ENCODE measurements at places on chromosomes 1 and 21.

DNA sequence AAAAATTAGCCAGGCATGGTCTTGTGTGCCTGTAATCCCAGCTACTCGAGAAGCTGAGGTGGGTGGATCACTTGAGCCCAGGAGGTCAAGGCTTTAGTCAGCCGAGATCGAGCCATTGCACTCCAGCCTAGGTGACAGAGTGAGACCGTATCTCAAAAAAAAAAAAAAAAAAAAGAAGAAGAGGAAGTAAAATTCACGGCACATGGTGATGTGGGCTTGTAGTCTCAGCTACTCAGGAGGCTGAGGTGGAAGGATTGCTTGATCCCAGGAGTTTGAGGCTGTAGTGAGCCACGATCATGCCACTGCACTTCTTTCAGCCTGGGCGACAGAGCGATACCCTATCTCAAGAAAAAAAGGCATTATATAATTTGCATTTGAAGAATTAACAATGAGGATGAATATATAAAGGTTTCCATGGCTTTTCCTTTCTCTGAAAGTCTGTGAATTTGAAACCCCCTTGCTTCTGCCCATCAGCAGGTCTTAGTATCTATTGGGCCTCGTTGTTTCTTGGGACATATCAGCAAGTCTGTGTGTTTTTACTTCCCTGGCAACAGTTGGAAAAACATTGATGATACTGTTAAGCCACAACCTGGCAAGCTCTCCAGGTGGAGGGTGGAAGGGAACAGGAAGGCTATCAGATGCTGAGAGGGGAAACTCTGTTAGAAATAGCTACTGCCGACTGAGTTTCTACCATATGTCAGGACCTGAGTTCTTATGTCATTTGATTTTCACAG is 4.6 kb upstream of the PLA2G2D start:
- DNase-seq, result no peak

DNA sequence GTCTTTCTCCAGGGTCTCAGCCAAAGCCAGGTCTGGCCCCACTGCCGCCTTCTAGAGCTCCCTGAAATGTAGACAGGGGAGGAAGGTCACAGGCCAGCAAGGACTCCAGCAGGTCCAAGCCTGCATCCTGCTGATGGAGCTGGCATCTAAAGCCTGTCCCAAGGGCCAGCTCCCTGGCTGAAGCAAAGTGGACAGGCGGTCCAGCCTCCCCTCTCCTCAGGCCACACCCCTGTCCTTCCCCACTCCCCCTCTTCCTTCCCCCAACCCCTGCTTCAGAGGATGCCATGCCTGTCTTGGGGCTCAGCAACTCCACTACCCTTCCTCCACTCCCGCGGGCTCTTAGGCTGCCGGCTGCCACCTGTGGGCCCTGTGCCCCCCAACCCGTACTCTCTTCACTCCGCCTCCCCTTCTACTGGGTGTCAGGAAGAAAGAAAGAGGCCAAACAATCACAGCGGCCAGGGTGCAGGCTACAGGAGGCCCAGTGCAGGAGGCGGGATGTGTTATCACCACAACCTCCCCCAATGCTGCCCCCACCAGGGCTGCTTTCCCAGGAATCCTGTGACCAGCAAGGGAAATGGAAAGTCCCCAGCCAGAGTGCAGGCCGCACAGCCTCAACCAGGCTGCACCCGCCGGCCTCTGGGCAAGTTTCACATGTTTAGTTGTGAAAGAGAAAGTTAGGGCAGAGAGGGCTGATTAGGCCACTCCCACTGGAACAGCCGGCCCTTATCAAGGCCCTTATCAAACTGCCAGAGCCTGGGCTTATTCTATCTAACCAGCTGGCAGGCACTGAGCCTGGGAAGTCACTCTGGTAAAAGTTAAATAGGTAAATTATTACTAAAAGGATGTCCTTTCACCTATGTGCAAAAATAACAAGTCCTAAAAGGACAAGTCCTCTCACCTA is 34.1 kb downstream of the ACOT7 start:
- DNase-seq, result peak; percentile 31

GRCh38 chr21:42250422-42251403 is 31.8 kb downstream of the ABCG1 start:
- no peak for DNase-seq

DNA sequence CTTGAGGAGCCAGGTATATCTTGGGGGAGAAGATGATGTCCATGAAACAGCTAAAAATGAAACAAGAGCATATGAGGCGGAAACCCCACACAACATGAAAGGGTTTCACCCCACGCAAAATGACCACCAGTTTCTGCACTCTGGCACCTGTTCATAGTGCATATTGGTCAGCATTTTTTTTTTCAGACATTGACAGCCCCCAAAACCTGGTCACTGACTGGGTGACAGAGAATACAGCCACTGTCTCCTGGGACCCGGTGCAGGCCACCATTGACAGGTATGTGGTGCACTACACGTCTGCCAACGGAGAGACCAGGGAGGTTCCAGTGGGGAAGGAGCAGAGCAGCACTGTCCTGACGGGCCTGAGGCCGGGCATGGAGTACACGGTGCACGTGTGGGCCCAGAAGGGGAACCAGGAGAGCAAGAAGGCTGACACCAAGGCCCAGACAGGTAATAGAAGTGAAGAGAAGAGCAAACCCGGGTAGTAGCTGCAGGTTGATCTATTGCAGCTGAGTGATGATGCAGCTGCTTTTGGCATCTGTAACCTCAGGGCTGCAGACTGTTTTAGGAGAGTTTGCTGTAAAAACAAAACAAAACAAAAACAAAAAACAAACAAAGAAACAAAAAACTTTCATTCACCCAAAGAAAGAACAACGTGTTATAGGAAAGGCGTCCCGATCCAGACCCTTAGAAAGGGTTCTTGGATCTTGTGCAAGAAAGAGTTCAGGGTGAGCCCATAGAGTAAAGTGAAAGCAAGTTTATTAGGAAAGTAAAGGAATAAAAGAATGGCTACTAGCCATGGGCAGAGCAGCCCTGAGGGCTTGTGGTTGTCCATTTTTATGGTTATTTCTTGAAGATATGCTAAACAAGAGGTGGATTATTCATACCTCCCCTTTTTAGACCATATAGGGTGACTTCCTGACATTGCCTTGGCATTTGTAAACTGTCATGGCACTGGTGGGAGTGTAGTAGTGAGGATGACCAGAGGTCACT is 51.0 kb downstream of the TNN start:
- no peak for DNase-seq

DNA sequence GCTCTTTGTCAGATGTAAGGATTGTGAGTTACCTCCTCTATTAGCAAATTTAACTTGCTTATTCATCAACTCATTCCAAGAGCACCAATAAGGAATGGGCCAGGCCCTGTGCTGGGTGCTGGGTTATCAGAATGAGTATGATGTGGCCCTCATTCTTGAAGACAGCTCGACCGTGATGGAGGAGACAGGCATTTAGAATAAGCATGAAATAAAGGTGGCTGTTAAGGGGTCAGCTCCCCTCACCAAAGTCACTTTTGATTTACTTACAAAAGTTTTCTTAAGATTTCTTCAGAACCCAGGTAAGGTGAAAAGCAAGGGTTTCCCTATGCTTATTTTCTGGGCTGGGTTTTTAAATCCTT is 15.3 kb upstream of the PADI1 start:
- DNase-seq, result no peak
